D341Med (cell line): ENCODE measurements at places on chromosomes 2 and 18.

- DNase-seq = peak; percentile 34
Measured at GRCh38 chr18:51196118-51196810, 1.2 kb downstream of the MEX3C start.

DNA sequence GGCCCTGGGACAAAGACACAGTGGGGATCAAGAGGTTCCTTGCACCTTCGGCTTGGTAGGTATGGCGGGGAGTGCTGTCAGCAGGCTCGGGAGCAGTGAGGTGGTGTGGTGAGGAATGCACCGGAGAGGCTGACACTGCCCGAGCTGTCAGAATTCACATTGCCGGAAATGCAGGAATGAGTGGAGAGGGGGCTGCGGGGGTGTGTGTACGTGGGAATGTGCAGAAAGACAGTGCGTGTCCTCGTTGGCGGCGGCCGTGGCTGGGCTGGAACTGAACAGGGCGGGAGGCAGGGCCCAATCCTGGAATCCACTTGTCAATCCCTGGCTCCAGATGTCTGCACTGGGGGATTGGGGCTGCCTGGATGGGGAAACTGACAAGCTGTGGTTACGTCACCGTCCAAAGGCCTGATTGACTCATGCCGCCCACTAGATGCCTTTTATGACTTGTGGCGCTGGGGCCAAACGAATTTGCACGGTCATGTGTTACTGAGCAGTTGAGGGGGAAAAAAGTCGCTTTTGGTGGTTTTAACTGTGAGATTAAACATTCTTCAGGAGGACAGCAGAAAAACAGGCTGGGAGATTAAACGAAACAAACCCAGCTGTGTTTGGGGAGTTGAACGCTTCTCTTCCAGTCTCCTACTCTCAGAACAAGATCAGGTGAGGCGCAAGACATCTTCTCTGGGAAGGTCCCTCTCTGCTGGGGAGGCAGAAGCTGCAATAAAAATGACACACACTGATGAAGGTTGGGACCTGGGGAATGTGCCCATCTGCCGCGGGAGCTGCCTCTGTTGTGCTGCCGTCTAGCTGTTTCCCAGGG is 189.4 kb upstream of the GLI2 start:
- DNase-seq = no peak

GRCh38 chr2:155308367-155309009 is 610.0 kb downstream of the KCNJ3 start:
- no peak for DNase-seq

GRCh38 chr2:62102402-62102920 is 93.5 kb upstream of the B3GNT2 start:
- no peak for DNase-seq

DNA sequence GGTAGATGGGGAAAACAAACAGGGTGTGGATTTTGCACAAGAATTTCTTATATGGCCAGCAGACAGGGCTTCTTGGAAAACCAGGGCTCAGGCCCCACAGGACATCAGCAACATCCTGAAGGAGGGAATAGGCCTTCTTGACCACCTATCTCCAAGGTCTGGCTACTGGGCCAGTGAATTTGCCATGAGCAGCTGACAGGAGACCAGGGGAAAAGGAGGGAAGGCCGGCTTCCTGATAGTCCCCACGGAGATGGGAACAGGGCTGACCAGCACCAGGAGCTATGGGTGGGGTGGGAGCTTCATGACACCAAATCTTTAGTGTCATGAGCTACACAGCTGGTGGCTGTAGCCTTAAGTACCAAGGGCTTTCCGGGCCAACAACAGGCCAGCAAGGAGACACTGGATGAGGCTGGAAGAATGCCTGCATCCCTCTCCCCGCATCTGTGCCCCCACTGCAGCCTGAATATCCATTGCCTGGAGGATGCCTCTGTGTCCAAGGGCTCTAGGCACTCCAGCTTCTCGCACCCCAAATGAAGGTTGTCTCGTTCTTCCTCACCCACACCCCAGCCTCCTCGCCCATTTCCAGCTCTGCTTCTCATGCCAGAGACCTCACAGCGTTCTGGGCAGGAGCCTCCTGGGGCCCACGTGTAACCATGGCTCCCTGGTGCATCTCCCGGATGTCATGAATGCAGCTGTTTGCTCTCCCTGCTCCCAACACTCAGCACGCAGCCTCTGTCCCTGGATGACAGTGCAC is 74.8 kb downstream of the EMX1 start:
- peak; percentile 26 for DNase-seq

GRCh38 chr2:223459328-223459939 is 142.7 kb downstream of the SCG2 start:
- DNase-seq = no peak

DNA sequence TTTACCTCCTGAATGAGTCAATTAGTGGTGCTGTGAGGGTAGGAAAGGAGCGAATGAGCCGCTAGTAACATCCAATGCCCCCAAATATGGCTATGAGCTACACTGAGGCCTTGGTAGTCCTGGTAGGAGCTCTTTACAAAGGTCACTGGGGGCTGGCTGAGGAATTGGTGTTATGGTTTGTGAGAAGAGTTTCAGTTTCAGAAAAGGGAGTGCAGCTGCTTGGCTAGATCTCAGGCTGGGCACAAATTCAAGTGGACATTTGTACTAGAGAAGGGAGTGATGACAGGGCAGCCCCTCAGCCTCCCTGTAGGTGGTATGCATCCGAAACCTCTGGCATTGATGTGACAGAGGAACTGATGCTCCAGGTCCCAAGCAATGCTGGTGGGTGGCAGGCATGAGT is 13.9 kb upstream of the PAIP2B start:
- DNase-seq = no peak

GRCh38 chr18:25327584-25327983 is 24.4 kb downstream of the ZNF521 start:
- no peak for DNase-seq

DNA sequence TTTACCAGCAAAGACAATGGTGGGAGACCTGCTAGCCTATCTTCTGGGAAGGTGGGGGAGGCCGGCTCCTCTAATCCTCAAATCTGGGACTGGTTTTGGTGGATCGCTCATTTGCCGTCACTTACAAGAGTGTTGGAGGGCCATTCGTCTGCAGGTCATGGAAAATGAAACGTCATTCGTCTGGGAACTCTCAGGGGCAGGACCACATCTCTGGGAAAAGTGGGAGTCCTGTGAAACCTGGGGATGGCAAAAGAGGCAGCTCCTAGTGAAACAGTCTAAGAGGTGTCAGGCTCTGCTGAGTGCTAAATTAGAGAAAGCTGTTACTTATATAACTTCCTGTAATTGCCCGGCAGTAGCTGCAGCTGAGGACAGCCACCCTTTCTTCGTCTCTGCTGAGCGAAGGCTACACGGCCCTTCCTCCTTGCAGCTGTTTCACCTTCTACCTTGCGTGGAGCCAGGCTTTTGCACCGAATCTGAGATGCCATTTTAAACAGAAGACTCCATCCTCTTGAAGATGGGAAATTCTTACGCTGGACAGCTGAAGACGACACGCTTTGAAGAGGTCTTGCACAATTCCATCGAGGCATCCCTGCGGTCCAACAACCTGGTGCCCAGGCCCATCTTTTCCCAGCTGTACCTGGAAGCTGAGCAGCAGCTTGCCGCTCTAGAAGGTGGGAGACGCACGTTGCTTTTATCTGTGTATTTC is 22.4 kb downstream of the GREB1 start:
- no peak for DNase-seq

DNA sequence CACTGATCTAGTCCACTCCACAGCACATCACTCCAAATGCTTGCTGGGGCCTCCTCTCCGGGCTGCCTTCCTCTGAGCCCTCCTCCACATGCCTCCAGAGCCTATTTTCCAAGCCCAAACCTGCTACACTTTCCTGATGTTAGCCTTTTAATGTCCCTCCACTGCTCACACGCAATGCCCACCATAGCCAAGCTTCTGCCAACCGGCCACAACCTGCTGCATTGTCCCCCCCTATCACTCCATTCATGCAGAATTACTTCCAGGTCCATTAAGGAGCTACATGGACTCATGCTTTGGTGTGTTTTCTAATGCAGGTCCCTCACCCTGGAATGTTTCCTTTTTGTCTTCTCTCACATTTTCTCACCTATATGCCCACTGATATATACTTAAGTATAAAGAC is 129.3 kb downstream of the MARCHF4 start:
- no peak for DNase-seq

DNA sequence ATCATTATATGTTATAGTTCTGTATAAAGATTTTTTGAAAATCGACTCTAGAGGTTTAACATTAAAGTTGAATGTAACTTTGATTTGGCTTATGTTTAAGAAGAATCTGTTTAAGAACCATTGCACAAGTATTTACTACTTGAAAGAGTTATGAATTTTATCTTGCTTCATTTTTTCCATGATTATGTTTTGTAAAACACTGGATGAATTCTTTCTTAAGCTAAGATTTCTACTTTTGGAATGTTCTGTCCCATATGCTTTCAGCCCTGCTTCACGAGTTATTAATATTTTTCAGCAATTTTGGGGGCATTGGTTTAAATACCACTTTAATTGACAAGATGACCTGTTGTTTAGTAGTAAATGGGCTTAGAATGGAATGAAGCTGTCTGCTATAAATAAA is 56.7 kb upstream of the STON1 start:
- no peak for DNase-seq

DNA sequence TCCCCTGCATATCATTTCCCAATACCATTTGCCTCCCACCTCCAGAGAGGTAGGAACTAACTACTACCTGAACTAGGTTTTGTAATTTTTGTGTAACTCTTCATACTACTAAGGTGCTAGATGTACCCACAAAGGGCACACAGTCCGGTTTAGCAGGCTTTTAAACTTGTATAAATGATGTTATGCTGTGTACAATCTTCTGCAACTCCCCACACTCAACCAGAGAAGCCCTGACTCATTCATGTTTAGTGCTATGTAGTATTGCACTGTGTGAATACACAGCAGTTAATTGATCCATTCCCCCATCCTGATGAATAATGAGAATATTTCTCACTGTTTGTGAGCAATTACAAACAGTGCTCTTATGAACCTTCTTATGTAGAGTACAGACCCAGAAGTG is 285.6 kb downstream of the SMAD2 start:
- no peak for DNase-seq

DNA sequence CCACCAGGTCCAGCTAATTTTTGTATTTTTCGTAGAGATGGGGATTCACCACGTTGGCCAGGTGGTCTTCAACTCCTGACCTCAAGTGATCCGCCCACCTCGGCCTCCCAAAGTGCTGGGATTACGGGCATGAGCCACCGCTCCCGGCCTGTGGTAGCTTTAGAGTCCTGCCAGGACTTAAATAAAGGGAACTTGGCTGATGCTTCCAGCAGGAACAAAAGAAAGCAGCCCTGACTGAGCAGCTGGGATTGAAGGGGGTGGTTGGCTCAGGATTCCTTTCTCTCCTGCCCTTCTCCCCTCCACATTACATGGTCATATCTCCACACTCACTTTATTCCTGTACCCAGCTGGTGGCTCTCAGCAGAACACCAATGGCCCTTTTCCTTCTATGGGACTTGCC is 20.0 kb downstream of the EFHD1 start:
- no peak for DNase-seq

DNA sequence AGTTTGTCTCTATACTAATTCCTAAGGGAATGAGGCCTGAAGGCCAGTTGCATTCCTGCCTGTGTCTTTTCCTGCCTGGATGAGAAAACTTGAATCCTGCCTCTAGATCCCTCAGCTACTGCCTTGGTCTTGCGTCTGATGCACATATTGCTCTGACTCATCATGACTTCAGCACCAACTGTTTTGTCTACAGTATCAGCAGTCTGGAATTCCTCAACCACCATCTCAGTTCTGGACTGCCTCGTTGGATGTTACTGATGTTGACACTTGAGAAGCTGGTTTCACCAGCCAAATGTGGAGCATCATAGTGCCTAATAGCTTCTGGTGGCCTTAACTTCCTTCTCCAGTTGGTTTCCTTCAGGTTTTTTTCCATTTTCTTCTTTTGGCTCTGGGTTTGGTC is 211.0 kb downstream of the CTNNA2 start:
- no peak for DNase-seq

- DNase-seq = no peak
Measured at GRCh38 chr2:100267751-100268150, 54.5 kb downstream of the LONRF2 start.

GRCh38 chr18:30280861-30281470 is 761.6 kb downstream of the DSC3 start:
- DNase-seq = peak; percentile 35

- DNase-seq = no peak
Measured at GRCh38 chr2:68764041-68764805, 29.6 kb downstream of the ARHGAP25 start.

DNA sequence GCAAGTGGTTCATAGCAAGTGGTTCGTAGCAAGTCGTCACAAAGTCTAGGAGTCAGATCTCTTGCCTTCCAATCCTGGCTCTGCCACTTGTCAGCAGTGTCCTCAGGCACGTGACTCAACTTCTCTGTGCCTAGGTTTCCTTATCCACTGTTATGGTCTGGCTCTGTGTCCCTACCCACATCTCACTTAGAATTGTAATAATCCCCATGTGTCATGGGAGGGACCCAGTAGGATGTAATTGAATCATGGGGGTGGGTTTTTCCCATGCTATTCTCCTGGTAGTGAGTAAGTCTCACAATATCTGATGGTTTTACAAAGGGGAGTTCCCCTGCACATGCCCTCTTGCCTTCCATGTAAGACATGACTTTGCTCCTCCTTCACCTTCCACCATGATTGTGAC is 51.8 kb upstream of the AP1S3 start:
- DNase-seq = no peak

GRCh38 chr18:61833387-61833786 is 59.4 kb downstream of the RNF152 start:
- DNase-seq = no peak

DNA sequence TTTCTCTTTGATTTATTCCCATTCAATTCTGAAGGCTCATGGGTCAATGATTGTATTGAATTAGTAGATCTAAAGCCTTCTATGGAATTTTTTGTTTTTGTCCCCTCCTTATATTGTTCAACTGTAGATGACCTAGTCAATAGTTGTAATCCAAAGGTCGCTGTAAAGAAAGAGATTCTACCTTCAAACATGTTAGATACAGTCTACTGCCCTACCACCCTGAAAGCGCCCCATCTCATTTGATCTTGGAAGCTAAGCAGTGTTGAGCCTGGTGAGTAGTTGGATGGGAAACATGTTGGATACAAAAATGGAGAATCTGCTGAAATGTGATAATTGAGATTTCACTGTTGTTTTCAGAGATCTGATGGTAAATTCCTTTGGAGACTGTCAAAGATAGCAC is 63.0 kb downstream of the PPP1R1C start:
- DNase-seq = no peak

- no peak for DNase-seq
Measured at GRCh38 chr18:35489913-35490490, 7.8 kb downstream of the INO80C start.

DNA sequence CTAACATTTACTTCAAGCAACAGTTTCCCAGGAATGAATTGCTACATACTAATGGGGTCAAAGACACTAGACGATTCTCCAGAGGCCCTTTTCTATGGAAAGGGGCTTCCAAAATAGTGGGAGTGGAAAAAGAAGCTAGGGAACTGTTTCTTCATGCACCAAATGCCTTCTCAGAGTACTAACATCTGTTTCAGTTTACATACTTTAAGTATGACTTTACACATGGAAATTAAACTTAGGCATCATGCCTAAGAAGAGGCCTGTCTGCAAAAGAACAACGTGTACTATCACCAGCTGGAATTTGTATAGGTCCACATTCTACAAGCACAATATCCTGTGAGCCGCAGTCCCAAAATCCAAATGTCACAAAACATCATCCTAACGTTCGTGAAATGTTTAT is 29.4 kb upstream of the WDR75 start:
- no peak for DNase-seq
